ENCODE measurements at places on chromosomes 12 and 14.

DNA sequence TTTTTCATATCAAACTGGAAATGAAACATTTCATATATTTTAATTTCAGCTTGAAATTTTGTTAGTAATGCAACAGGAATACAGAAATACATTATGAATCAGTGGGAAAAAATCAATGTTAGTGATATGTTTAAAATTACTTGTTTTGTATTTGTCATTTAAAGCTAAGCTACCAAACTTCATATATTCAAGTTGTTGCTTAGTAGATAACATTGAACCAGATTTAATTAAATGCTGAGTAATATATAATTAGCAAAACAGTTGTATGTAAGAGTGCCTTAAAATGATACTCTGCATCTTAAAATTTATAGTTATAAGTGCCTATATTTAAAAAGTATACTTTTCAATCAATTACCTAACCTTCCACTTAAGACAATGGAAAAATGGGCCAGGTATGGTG, 5.0 kb downstream of the CHURC1 start:
- DNase-seq = no peak

DNA sequence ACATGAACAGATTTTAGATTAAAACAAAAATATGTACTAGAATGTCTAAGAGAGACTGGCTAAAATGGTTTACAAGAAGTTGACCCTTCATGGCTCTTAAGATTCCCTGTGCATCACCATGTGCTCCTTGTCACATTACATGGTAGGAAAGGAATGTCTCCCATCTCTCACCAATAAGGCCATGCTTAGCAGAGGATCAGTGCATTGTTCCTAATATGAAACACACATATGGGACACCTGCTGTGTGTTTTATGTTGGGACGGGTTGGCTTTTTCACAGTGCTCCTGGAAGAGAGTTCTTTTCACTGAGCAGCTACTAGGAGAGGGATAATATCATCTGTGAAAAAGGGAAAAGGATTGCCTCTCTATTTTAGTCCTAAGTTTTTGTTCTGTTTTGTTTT, 9.6 kb downstream of the PFKM start:
- no peak for DNase-seq

DNA sequence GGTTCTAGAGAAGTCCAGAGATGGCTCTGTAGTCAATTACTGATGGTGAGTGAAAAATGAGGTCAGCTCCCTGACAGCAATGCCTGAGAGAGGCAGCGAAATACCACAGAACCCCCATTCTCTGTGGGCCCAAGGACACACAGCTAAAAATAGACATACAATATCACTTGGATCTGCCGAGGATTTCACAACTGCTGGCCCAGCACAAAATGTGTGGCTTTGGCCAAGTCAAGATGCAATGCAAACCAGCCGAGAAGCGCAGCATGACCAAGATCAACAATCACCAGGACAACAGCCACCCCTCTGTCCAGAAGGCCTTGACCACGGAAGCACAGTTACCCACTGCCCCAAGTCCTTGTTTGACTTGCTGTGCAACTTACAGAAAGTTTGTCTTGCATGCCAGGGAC, 52.2 kb downstream of the CKAP4 start:
- DNase-seq = no peak

DNA sequence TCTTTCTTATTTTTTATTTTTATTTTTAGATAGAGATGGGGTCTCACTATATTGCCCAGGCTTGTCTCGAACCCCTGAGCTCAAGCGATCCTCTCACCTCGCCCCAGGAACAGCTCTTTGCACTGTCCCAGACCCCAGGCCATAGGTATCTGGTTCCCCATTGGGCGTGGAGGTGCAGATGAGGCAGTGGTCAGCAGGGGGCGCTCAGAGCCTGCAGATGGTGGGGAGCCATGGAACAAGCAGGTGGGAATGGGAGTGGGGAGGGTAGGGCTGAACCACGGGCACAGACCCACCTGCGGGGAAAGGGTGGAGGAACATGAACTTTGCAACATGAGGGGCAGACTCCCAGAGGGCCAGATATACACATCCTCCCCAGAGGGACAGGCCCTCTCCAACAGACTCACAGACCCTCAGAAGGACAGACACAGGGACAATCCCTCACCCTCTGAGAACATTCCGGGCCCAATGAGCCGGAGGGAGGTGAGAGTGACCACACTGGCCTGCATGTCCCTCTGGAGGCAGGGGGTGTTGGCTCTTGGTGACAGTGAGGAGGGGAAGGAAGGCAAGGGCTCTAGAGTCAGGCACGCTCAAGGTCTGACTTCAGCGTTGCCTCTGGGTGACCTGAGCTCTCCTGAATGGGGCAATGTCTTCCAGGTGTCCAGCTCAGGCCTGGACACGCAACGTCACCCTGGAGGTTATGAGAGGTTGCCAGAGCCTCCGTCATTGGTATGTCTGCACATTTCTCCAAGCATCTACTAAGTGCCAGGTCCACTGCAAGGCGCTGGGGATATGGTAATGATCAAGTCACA, 34.9 kb downstream of the KRT80 start:
- peak; percentile 59 for DNase-seq

GRCh38 chr14:40417777-40418401, 985.7 kb upstream of the FBXO33 start:
- no peak for DNase-seq

GRCh38 chr12:68389305-68389704, 57.1 kb upstream of the MDM1 start:
- no peak for DNase-seq

- DNase-seq = no peak
Observed at GRCh38 chr14:88835661-88836060, 11.2 kb downstream of the TTC8 start.

DNA sequence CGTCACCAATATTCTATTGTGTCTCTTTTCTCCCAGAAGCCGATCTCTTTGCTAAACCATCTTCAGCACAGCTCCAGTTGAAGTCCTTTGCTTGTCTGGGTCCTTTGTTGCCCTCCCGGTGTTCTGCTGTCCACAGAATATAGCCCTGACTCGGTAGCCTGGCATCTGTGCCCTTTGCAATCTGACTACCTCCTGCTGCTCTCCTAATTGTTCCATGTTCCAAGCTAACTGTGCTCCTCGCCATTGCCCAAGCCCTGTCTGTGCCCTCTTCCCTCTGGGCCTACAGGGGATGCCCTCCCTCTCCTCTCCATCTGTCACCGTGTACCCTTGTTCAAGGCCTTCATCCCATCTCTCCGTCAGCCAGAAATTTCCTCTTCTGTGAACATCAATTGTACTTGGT, 306.3 kb downstream of the APAF1 start:
- DNase-seq = no peak

GRCh38 chr12:92058664-92059063, 87.0 kb downstream of the BTG1 start:
- DNase-seq = no peak

- DNase-seq = no peak
Observed at GRCh38 chr14:90512329-90512991, 115.6 kb downstream of the CALM1 start.

DNA sequence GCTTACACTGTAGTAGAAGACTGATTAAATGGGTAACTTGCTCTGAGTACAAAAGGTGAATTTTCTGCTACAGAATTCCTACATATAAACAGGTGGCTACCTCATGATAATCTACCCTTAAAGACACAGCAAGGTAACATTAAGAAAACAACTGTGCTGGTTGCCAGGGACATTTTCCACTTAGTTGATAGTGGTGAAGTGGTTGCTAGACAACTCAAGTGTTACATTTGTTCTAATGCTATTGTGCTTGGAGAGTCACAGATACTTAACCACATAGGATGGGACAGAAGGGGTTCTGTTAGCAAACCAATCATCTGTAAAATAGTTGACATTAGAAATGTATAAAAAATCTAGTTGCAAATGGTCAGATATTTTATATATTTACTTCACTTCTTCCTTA, 870.3 kb upstream of the SEL1L start:
- no peak for DNase-seq

GRCh38 chr12:51726931-51727330, 121.6 kb downstream of the FIGNL2 start:
- no peak for DNase-seq

DNA sequence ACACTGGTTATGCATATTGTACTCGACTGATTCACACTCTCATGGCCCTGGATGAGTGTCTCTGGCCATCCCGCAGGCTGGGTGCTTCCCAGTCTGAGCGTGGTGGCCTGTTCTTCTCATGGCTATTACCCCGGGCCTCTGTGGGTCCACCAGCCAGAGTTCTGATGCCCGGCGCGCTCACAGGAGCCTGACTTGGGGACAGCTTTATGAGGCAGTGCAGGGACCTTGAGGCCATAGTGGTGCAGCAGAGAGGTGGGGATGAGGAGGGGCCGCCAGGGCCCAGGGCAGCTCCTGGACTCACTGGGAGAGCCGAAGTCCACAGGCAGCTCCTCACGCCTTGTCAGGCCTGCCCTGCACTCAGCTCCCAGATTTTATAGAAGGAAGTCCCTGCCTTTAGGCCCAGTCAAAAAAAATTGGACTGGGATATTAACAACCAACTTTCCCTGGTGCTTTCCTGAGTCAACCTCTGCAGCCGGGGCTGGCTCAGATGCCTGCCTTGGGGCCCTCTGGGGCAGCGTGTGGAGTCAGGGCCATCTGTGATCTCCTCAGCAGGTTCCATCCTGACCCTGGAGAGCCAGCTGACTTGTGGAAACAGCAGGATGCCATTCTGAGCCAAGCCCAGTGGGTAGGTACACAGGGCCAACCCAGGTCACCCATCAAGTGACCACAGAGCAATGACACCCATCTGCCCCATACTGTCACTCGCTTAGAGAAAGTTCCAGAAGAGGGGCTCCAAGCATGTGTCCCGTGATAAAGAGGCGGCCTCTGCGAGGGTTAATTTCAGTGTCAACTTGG, 89.4 kb upstream of the DIO3 start:
- no peak for DNase-seq

DNA sequence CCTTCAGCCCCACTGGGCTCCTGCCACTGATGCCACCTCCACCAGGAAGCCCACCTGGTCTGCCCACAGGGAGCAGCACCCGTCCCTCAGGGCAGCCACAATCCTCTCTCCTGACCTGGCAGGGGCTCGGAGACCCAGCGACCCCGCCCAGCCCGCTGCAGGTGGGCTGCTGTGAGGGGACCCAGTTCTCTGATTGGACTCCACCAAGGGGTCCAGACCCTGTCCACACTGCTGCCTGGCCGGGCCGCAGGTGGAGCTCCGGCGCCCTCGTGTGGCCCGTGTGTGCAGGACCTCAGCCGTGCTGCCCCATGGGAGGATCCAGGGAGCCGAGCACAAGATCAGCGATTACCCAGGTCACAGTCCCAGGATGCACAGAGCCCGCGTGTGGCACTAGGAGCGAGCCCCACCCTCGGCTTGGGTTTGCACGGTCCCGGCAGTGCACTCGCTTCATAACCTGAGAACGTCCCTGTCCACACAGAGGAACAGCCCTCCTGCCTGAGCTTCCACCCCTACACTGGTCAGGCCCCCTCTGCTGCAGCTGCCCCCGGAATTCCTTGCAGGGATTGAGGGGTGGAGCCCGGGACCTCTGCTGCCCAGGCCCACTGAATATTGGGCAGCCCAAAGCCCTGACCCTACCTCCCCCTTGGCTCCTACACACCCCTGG, 35.4 kb upstream of the TMEM179 start:
- DNase-seq = peak; percentile 9

DNA sequence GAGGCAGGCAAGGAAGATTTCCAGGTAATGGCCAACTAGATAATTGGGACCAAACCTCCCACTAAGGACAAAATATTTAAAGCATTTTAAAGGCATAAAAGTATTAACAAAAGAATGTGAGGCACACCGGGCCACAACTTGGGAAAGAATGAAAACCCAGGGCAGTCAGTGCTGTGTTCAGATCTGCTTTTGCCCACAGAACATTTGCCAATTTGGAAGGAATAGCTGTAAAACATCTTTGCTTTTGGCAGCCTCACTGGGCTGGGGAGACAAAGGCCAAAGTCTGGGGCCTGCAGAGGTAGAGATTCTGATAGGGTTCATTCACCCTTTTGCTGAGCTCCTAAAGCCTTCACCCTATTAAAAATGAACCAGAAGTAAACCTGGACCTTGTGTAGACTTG, 82.3 kb downstream of the SYNE3 start:
- no peak for DNase-seq

DNA sequence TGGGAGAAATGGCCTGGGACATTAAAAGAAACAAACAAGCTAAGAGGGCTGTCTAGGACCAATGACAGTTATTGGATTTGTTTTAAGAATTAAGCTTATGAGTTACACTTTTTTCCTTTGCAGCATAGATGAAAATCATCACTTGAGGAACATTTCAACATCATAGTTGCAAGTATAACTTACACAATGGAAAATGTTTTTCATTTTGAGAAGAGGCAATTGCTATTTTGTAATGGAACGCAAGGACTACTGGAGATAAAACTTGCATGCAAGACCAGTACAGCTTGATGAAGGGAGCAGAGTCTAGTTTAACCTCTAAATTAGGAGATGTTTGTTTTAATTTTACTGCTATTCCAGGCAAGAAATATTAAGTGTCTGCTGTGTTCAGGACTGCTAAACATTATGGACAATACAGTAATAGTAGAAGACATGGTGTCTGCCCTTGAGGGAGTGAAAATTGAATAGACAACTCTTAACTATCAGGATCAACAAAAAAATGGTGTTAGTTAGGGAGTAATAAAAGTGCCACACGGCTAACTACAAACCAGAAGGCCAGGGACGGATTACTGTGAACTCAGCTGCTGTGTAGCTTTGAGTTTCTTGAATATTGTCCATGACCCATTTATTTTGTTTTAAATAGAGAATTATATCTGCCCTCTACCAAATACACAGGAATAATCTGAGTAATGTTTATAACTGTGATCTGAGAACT, 374.5 kb downstream of the RAD51B start:
- DNase-seq = no peak

Measured in stimulated activated CD4-positive, alpha-beta T cell treated with anti-CD3 and anti-CD28 coated beads, Interleukin-1b, Interleukin-23, amount 100 ng/mL, for 1 hour (primary cell).